ENCODE measurements at places on chromosomes 5 and 9.

- DNase-seq, result no peak
Observed at GRCh38 chr9:98811051-98811650, 3.7 kb downstream of the GALNT12 start.

- DNase-seq, result no peak
Observed at GRCh38 chr5:157744051-157745011, 819 bp downstream of the LSM11 start.

DNA sequence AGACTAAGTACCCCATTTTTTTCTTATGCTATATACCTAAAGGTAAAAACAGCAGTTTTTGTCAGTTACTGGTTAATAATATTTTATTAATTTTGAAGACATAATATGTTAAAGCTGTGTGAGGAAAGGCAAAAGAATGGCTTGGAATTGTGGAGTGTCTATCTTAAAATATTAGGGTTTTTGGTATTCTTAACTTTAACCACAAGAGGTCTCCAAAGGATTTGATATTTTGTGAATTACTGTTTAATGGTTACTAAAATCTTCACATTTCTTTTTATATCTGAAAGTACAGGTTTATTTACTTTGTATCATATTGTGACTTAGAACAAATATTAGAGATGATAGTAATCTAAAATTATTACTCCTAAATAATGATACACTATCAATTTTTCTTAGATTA lies 32.0 kb upstream of the DHFR start:
- no peak for DNase-seq

- no peak for DNase-seq
Observed at GRCh38 chr5:9851458-9851857, 221.3 kb upstream of the TAS2R1 start.

- DNase-seq, result no peak
Observed at GRCh38 chr5:39423331-39423751, 1.4 kb downstream of the DAB2 start.

DNA sequence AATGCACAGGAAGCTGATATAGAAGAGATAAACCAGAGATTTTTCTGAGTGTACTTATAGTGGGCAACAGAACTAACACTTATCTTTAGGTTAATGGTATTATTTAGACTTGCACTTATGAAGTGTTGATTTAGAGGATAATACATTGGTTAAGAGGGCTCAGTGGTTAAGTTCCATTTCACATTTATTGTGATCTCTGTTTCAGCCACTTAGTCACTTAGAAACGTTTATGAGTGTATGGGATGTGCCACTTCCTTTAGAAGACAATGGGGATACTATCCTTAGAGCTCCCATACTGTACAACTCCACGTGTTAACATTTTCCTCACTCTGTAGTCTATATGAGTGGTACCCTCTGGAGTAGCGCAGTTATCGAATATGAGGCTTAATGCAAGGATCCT lies 57.5 kb downstream of the PIP5K1B start:
- no peak for DNase-seq

DNA sequence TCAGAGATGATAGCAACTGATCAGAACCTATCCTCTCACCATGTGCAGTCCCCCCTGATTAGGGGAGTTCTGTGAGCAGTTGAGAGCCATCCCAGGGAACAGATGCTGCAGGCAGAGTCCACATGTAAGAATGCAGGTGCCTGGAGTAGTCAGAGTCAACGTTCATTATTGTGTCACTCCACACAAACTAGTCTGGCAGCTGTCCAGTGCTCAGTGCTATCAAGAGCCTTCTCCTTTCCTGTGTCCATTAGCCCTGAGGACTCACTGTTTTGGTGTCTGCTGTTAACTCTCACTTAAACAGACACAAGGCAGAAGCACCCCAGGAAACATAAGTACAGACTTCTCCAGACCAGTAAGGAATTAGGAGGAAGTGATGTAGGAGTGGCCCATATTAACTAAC lies 2.5 kb downstream of the SH3TC2 start:
- no peak for DNase-seq

GRCh38 chr9:90016272-90016671 lies 411.5 kb downstream of the GADD45G start:
- no peak for DNase-seq

DNA sequence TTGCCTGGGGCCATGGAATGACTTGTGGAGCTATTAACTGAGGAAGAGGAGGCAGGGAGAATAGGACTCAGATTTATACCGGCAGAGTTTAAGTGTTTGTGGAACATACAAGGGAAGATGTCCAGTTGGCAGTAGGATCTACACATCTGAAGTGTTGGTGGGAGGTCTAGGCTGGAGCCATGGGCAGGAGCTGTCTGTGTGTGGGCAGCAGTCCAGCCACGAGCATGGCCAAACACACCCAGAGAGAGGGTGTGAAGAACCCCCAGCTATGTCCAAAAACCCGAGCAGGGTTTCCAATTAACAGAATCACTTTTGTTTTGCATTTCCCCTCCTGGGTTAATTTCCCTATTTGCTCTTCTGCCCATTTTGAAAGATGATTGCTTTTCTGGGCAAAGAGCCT lies 393.7 kb downstream of the CDK5RAP2 start:
- DNase-seq, result no peak

DNA sequence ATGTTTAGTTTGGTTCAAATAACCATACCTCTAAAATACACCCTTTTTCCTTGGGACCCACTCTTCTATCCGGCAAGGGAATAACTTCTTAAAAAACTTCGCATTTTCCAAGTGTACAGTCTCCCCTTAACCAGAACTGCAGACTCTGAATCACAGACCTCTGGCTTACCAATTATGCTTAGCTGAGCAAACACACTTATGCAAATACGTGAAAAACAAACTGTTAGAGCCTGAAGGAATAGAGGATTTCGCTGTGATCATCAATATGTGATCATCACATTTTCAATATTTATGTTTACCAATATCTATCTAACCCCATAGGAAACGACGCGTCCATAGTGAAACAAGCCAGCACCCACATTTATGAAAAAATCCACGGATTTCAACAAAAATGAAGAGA lies 1.3 kb downstream of the LPAR1 start:
- DNase-seq, result no peak

DNA sequence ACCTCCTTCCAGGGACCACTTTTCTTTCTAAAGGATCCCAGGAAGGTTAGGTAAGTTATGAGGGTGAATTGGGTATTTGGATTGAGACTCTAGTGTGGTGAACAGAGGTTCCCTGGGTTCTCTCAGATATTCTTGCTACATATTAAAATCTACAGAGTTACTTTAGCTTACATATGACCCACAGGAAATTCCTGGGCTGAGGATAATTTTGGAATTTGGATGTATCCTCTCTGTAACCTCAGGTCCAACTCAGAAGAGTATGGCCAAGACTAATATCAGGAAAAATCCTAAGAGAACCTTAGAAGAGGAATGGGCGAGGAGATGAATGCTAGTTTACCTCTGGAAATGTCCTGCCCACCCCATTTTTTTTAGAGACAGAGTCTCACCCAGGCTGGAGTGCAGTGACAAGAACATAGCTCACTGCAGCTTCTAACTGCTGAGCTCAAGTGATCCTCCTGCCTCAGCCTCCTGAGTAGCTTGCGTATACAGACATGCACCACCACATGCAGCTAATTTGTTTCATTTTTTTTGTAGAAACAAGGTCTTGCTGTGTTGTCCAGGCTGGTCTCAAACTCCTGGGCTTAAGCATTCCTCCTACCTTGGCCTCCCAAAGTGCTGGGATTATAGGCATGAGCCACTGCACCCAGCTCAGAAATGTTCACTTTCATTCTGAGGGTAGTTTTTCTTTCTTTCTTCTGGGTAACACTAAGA lies 196.4 kb downstream of the ARHGEF28 start:
- no peak for DNase-seq

DNA sequence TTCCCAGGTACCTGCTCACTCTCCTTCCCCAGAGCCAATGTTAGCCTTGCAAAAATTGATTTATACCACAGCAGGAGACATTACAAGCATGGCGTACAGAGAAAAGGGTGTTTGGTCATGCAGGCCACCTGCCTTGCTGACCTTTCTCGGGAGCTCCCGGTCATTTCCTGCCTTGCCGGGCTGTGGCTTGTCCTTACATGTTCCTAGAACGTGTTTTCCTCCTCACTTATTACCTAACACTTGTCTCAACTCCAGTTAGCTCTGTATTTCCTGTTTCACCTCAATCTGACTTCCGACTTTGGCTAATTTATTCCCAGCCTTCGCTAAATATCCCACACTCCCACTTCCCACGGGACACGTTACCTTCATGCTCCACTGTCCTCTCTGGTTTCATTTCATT lies 282.5 kb downstream of the ICE1 start:
- DNase-seq, result no peak

GRCh38 chr5:180790020-180790419 lies 12.6 kb downstream of the MGAT1 start:
- no peak for DNase-seq

DNA sequence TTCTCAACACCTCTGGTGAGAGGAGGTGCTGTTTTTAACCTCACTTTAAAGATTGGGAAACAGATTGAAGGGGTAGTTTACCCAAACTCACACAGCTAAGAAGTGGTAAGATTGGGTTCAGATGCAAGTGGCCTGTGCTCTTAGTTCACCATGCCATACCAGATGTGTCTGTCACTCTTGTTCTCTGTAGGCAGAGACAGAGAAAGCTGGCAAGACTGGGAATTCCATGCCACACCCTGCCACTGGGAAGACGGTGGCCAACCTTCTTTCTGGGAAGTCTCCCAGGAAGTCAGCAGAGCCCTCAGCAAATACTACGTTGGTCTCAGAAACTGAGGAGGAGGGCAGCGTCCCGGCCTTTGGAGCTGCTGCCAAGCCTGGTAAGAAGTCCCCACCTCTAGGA lies 11.0 kb downstream of the TCOF1 start:
- DNase-seq, result no peak

DNA sequence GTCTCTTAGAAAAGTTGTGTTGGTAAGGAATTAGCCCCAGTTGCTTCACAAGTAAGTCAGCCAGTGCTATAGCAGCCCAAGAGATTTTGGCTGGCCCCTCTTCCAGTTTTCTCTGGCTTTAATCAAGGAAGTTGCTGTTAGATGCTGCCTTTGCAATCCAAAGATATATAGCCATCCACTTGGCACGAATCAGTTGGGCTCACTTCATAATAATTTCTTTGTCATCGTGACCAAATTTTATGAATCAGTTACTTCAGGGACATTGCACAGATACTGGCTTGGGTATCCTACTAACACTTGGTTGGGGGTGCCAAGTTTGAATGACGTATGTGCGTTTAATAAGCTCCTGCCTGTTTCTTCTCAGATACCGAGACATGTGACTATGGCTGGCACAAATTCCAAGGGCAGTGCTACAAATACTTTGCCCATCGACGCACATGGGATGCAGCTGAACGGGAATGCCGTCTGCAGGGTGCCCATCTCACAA lies 81.5 kb downstream of the VCAN start:
- no peak for DNase-seq

- no peak for DNase-seq
Observed at GRCh38 chr5:43854697-43855292, 251.8 kb downstream of the NNT start.

DNA sequence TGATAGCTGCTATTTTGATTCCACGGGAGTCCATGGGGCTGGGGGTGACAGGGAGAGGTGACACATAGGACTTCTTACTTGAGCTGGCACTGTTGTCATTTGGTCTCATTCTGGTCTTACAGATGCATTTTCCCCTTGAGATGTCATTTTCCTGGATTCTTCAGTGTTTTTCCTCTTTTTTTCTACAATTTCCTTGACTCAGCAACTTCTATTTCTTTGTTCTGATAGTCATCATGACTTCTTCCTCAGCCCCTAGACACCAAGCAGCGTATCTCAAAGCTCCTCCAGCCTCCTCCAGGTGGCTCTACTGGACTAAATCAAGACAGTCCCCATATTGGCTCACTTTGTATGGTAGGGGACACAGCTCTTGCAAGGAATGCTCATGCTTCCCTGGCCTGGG lies 16.5 kb downstream of the LVRN start:
- no peak for DNase-seq

DNA sequence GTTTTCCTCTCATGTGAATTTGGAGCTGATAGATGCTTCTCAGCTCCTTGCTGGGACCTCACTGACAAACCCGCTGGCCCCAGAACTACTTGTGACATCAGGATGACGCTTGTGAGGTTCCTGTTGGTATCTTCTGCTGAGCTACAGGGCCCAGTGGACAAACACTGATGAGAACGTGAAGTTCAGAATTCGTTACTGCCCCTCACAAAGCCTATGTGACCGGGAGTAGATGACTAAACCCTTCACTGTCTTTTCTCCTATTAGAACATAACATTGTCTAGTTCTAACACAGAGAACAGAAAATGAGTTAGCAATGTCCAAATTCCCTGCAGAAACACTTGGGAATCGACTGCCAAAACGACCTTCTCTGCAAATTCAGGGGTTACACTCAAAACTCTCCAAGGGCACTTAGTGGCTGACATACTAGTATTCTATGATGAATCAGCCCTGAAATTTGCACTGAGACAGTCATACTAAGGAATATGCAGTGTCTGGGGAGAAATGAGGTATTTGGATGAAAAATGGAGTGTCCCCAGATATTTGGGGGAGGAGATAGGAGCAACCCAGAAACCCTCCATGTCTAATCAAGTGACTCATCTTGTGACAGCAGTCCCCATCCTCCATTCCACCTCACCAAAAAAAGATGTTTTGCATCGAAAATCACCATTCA lies 143.2 kb upstream of the TRIM32 start:
- DNase-seq, result no peak

GRCh38 chr9:38061326-38061977 lies 7.6 kb downstream of the SHB start:
- DNase-seq, result no peak

DNA sequence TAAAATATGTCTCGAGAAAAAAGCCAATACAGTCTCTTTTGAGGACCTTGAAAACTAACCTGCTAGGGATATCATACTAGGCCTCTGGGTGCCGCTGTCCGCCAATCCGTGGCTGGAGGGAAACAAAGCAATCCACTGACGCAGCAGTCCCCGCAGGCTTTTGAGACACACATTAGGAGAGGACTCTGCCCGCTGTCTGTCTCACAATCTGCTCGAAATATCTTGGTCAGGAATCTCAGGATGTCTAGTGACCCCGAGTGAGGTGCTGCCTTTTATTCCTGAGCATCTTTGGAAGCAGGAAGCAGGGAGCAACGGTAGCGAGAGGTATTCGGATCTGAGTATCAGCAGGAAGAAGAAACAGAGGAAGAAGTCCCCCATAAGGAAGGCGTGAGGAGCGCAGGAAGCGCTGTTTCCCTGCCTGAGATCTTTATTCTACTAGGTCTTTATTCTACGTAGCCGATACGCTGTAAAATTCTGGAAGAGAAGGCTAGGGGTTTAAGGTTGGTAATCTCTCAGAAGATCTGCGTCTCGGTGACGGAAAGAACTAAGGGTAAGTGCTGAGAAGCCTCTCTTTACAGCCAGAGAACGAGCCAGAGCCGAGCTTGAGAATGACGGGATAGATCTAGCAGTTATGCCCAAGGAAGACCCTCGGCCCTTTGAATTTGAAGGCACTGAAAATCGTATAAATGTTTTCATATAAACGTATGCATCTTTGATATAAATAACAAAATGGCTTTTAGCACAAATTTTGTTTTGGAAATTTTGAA lies 4.0 kb upstream of the PCDHGA1 start:
- DNase-seq, result peak; percentile 28

- DNase-seq, result no peak
Observed at GRCh38 chr5:1725641-1726468, 73.8 kb downstream of the MRPL36 start.

Measured in activated CD4-positive, alpha-beta T cell treated with anti-CD3 and anti-CD28 coated beads, Interleukin-2, amount 50 U/mL, for 24 hours (primary cell).